Stimulated activated CD4-positive, alpha-beta T cell treated with anti-CD3 and anti-CD28 coated beads, Interleukin-1b, Interleukin-23, amount 100 ng/mL, for 1 hour (primary cell): ENCODE measurements at places on chromosomes 3 and 15.

- DNase-seq: no peak
These were observed 50.9 kb downstream of the TMEM44 start for GRCh38 chr3:194582196-194582905.

DNA sequence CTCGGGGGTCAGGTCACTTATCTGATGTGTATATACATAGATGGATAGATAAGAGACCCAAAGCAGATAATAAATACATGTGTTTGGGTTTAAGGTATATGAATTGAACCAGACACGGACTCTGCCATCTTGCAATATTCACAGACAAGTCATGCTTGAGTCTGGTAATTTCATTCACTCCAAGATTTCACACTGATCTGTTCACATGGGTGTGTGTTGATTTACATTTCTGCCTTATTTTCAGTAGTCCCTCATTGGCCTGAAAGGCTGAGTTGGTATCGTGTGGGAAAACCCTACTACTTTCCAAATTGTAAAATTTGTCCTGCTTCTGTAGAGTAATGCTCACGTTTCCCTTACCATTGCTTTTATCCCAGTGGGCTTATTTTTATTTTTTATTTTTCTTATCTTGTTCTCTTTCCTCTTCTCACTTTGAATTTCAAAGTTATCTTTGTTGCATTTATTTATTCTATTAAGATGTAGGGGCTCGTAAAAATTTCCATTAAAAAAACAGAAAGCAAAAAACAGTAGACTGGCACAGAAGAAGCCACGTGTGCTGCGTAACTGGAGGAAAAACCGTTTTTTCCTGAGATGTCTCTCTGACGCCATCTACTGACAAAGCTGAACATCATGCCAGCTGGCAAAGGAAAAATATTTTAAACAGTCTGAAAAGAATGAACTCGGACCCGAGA is 10.8 kb upstream of the MFSD1 start:
- no peak for DNase-seq

DNA sequence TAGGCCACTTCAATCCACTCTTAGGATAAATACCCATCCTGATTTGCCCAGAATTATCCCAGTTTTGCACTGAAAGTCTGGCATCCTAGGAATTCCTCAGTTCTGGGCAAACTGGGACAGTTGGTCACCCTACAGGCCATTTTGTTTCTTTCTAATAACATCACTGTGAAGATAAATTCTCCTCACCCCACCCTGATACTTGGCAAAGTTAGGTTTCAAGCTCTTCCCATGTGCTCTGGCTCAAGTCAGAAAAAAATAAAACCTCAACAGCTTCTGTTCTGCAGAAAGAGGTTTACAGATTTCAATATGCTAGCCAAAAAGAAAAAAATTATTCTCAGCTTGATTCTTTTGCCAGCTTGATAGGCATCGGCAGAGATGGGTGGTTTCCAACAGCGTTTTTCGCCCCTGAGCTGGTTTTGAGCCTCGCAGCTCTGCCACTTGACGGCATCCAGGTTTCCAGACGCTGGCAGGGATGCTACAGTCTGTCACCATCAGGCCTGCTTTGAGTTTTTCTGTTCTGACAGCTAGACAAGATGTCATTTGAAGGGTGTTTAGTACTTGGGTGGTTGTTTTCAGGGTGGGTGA is 171.4 kb downstream of the SSR3 start:
- no peak for DNase-seq

DNA sequence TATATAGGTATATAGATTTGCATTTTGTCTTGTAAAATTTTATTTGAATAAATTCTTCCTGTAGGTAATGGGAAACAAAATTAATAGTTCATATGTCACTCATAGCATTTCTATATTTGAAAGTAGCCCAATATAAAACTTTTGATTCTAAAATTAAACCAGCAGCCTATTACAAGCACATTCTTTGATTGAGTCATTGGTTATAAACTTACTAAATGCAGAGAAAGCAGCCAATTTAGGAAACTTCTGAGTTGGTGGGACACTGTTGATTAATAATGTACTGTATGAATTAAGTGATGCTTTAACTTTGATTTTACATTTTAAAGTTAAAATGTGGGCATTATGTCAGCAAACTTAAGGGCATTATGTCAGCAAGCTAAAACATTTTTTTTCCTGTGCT is 34.5 kb downstream of the NR1D2 start:
- DNase-seq: no peak

DNA sequence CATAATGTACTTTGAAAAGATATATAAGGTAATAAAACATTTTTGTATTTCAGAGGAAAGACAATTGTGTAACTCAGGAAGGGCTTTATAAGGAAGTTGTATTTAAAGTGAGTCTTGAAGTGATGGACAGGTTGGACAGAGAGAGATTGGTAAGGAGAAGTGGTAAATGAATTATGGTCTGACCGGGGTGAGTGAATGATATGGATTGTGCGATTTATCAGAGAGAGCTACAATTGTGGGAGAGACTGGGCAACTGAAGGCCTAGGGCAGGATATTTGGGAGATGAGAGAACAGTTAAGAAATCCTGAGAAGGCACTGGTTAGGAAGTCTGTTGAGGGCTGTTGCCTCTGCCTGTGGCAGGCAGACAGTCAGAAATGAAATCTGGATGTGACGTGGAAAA is 14.8 kb downstream of the IL1RAP start:
- no peak for DNase-seq

- DNase-seq: no peak
These were observed 251.3 kb upstream of the HES1 start for GRCh38 chr3:193884652-193885051.

GRCh38 chr3:22981861-22982260 is 221.3 kb upstream of the UBE2E2 start:
- no peak for DNase-seq

DNA sequence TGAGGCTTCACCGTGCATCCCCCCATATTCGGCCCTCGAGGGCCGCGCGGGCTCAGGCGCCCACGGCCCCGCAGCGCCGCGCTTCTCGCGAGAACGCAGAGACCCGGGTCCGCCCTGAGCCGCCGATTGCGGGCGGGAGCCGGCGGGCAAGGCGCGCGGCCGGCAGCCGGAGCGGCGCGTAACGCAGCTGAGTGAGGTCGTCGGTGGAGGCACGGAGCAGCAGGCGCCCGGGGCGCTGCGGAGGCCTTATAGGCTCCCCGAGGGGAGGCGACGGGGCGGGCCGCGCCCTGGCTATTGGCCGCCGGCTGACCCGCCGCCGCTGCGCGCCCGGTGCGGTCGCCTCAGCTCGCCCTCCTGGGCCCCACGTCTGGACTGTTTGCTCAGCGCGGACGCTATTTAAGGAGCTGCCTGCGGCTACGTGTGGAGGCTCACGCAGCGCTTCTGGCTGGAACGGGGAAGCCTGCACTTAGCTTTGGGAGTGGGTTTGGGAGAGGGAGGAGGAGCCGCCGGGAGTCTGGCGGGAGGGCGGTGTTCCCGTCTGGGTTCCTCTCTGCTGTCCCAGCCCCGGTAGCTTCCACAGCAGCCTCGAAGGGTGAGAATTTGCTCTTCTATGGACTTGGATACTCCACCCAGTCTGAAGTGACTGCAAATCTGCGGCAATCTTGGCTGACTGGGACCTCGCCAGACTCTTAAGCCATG is at the start of gene PLOD2:
TSS of gene PLOD2 (minus strand) at position 221 of the 699 bp plus-strand sequence. CDS start at position 26, 195 bp downstream.
- DNase-seq: no peak

DNA sequence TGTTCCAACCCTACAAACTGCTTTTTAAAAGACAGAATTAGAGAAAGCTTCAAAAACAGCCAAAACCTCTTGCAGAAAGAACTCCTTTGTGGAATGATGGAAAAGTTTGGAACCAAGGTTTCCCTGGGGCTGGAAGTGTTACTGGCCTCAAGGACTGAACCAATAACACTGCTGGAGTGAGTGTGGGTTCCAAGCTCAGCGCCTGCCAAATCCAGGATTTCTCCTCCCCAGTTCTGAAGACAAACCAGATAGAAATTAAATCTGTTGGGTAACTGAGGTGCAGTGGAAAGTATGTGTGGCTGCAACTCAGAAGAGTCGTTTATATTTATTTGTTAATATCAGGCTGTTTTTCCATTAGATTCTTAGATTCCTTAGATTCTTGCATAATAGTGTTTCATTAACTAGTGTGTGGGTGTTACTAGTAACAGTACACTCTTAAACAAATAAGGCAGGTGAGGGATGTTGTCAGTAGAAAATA is 66.5 kb upstream of the FNDC3B start:
- no peak for DNase-seq

- no peak for DNase-seq
These were observed 47.4 kb upstream of the OSTN start for GRCh38 chr3:191151653-191152052.

- no peak for DNase-seq
These were observed 5.5 kb upstream of the LEKR1 start for GRCh38 chr3:156820692-156821080.

GRCh38 chr3:101303089-101303731 is 17.2 kb downstream of the IMPG2 start:
- no peak for DNase-seq

GRCh38 chr3:110859336-110859735 is 212.3 kb upstream of the NECTIN3 start:
- no peak for DNase-seq
